ENCODE measurements at places on chromosomes 1 and 21. TPM values are rescaled to one million over a fixed set of nuclear protein-coding genes. Genes with fewer than 3 reads are reported as not detected.

GRCh38 chr1:45018599-45019230 is 6.7 kb downstream of the UROD start:
- H3K36me3 ChIP-seq = no peaks in the 10 kb centered on the region
- no peaks in the 10 kb centered on the region for H3K27me3 ChIP-seq
- no peak overlapping the region for H3K4me3 ChIP-seq
- no peaks in the 10 kb centered on the region for H3K4me1 ChIP-seq
- DNase-seq = peak; percentile 85

TMEM52 gene
- 13.4 TPM for total RNA-seq

DNA sequence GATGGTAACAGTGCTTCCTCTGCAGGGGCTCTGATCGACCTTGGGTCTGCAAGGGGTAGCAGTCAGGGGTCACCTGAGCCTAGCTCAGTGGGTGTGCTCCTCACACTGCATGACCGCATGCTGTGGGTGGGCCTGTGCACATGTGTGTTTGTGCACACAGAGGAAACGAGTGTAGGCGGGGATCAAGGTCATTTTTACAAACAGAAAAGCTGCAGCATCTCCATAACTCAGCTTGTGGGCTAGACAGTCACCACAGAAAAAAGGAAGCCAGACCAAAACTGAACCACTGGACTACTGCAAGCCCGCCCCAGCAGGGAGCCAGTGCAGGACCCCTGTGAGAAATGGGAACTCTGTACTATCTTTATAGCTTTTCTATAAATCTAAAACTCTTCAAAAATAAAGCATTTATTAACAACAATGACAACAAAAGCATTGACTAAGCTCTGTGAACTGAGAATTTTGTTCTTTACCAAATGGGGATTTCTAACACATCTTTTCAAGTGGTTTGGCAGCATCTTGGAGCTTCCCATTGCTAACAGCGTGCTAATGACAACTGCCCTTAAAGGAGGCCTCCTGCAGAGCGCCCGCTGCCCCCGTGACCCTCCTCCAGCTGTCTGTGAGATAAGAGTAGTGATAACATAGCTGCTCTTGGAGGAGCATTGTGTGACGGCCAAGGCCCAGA is 19.9 kb upstream of the NEK2 start:
- no peak overlapping the region for H3K4me3 ChIP-seq
- H3K36me3 ChIP-seq = no peaks in the 10 kb centered on the region
- DNase-seq = no peak
- no peaks in the 10 kb centered on the region for H3K4me1 ChIP-seq
- no peak overlapping the region for H3K27ac ChIP-seq
- peaks cover 12% of the 10 kb centered on the region for H3K27me3 ChIP-seq

DNA sequence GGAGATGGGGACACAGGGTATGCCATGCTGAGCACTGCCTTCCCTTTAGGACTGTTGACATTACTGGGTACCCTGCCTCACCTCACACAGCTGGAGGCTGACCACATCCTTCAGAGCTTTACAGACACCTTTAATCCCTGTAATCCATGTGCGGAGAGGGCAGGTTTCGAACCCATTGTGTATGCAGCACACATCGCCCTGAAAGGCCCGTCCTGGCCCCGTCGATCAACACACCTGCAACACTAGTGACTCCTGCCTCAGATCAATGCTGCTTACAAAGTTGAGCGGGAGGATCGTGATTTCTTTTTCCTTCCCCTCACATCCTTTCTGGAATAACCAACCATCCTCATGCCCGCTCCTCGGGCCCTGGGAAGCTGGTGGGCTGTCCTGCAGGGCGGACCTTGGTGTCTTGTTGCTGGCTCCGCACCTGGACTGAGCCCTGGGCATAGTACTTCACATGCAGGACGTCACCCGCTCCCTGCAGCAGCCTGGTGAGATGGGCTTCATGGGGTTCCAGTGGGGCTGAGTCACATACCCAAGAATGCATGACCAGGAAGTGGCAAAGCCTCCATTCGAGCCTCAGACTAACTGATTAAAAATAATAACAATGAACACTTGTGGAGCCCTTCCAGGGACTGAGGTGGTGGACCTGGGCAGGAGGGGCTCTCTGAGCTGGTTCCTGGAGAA is 403.6 kb downstream of the PTPRU start:
- H3K4me1 ChIP-seq = no peaks in the 10 kb centered on the region
- H3K4me3 ChIP-seq = no peak overlapping the region
- DNase-seq = no peak
- H3K27ac ChIP-seq = no peak overlapping the region
- H3K27me3 ChIP-seq = no peaks in the 10 kb centered on the region

DNA sequence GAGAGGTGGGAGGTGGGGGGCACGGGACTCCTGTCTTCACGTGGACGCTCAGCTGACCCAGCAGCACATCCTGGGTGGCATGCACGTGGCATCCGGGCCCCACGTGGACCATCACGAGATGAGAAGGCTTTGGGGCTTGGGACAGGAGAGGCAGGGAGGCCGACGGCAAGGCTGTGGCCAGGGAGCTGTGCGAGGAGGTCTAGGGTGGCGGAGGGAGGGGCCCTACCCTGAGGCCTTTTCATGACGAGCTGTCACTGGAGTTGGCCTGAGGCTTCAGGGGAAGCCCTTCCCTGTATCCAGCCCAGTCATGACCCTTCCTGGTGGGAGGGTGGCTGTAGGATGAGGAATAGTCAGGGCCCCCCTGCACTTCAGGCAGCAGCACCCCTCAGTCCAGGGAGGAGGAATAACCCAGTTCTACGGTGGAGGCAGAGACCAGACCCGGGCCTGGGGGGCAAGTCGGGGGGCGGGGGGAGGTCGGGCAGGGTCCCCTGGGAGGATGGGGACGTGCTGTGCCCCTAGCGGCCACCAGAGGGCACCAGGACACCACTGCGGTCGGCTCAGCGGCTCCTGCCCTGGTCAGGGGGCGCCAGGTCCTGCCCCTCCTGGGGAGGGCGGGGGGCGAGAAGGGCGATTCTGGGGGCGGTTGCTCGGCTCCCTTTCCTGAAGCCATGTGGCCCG is 2.0 kb upstream of the PERM1 start:
- no peak overlapping the region for H3K27ac ChIP-seq
- no peaks in the 10 kb centered on the region for H3K36me3 ChIP-seq
- H3K4me1 ChIP-seq = no peaks in the 10 kb centered on the region
- no peak overlapping the region for H3K4me3 ChIP-seq
- peak; percentile 65 for DNase-seq
- H3K27me3 ChIP-seq = peaks cover 50% of the 10 kb centered on the region

GRCh38 chr1:109817881-109818270 is 54.2 kb upstream of the EPS8L3 start:
- H3K4me3 ChIP-seq = no peak overlapping the region
- no peak for DNase-seq
- H3K36me3 ChIP-seq = no peaks in the 10 kb centered on the region
- no peak overlapping the region for H3K27ac ChIP-seq
- no peaks in the 10 kb centered on the region for H3K4me1 ChIP-seq

- no peak overlapping the region for H3K4me3 ChIP-seq
- H3K36me3 ChIP-seq = no peaks in the 10 kb centered on the region
- H3K27me3 ChIP-seq = no peaks in the 10 kb centered on the region
These were observed 114.8 kb downstream of the MAB21L3 start for GRCh38 chr1:116226017-116226416.

DNA sequence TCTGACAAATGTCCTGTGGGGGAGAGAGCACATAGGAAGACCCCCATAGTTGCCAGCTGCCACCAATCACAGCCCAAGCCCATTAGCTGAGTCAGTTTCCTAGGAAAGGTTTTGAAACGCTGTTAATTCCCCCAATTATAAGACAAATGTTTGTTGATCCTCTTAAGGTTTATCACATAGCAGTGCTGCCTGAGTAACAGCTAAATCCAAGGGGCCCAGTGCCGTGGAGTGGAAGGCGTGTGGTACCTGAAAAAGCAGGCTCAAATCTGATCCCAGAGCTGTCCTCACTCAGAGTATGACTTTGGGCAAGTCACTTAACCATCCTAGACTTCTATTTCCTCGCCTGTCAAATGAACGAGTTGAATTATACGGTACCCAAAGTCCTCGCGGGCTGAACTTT is 69.5 kb downstream of the GRIK3 start:
- no peaks in the 10 kb centered on the region for H3K27me3 ChIP-seq
- H3K36me3 ChIP-seq = no peaks in the 10 kb centered on the region
- H3K4me3 ChIP-seq = no peak overlapping the region

DNA sequence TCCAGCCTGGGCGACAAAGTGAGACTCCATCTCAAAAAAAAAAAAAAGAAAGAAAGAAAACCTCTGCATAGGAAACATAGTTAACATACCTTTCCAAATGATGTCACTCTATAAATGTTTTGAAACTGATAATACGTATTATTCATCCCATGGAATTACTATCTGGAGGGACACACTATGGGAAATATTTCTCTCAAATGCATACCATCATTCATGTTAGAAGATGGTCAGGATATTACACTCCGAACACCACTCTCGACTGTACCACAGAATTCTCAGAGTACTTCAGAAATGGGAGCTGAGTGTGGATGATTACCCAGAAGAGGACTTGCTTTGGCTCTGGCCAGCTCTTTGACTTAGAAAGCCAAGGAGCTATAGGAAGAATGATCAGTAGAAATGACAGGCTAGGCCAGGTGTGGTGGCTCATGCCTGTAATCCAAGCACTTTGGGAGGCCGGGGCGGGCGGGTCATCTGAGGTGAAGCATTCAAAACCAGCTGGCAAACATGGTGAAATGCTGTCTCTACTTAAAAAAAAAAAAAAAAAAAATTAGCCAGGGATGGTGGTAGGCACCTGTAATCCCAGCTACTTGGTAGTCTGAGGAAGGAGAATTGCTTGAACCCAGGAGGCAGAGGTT is 5.2 kb upstream of the LIN28A start:
- H3K27me3 ChIP-seq = no peaks in the 10 kb centered on the region
- no peak for DNase-seq
- H3K36me3 ChIP-seq = no peaks in the 10 kb centered on the region
- no peak overlapping the region for H3K27ac ChIP-seq
- no peak overlapping the region for H3K4me3 ChIP-seq

DNA sequence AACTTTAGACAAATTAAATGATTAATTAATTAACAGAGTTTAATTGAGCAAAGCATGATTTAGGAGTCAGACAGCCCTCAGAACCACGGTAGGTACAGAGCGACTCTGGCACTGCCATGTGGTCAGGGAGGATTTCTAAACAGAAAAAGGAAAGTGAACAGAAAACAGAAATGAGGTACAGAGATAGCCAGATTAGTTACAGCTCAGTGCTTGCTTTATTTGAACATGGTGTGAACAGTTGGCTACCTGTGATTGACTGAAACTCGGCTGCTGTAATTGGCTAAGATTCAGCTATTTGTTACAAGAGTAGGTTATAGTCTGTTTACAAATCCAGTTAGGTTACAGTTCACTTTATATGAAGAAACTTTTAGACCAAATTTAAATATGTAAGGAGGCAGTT is 163.0 kb upstream of the TNR start:
- H3K4me1 ChIP-seq = no peaks in the 10 kb centered on the region
- H3K27me3 ChIP-seq = peaks cover 100% of the 10 kb centered on the region

GRCh38 chr1:44499306-44499705 is 94.3 kb downstream of the RNF220 start:
- H3K27ac ChIP-seq = no peak overlapping the region
- DNase-seq = no peak
- H3K4me3 ChIP-seq = no peak overlapping the region

DNA sequence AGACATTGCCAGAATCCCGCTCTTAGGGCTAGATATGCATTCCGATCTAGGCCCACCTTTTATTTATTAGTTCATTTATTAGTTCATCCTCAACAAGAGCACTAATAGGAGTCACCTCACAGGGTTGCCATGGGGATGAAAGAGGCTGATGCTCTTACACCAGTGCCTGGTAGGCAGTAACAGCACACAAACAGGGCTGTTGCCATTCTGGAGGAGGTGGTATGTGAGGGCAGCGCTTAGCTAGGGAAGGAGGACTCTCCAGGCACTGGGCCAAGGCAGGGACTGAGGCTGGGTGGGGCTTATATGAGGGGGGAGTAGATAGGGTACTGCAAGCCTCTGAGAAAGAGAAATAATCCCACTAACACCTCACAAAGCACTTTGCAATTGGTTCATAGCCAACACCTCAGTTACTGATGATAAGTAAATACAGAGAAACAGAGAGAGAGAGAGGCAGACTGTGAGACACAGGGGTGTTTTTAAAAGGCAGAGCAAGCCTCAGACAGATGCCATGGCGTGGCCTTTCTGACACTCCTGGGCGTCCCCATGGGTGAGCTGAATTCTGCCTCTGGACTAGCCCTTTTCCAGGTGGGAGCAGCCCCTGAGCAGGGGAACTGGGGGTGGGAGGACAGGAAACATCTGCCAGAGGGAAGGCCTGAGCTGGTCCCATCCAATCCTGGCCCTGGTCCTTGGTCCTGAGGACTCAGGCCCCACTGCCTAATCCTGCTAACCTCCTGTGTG is 5.9 kb downstream of the FCGR2A start:
- H3K27me3 ChIP-seq = no peaks in the 10 kb centered on the region
- no peaks in the 10 kb centered on the region for H3K36me3 ChIP-seq
- no peak overlapping the region for H3K27ac ChIP-seq
- H3K4me1 ChIP-seq = peaks cover 4% of the 10 kb centered on the region

DNA sequence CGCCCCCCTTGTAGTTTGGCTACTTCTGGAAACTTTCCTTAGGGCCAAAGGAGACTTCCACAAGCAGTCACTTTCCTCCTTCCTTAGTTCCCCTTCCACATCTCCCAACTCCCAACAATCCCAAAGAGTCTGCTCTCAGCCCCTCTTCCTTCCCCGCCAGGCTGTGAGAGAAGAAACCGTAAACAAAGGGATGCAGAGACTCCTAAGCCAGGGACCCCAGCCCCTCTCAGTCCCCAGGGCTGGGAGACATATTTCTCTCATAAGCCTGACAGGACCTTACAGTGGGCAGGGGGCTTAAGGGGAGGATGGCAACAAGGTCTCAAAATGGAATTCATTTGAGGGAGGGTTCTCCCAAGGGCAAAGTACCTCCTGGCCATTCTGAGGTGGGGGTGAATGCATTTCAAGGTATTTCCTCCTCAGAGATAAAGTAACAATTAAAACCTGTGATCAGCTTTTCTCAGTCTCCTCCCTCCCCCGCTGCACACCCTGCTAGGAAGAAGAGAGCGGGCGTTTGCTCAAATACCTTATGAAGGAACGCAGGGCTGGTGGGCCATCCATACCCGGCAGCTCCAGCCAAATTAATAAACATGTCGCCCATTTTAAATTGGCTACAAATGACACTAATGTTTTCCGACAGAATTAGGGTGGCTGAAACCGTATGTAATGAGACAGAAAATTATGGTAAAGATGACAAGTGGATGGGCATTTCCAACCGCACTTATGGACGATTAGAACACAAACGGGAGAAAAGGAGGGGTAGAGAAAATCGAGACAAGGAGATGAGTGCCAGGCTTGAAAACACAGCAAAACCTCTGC is 4.0 kb downstream of the BARHL2 start:
- H3K27ac ChIP-seq = no peak overlapping the region
- H3K4me3 ChIP-seq = peak overlapping the region; percentile 26
- no peaks in the 10 kb centered on the region for H3K36me3 ChIP-seq
- H3K4me1 ChIP-seq = peaks cover 83% of the 10 kb centered on the region
- no peak for DNase-seq

OR6N1 gene
- not detected for total RNA-seq
